GM23248 (cell line): ENCODE measurements at places on chromosomes 7 and 10. TPM values are rescaled to one million over a fixed set of nuclear protein-coding genes. Genes with fewer than 3 reads are reported as not detected.

MLXIPL gene
- not detected in 2 replicates for polyA plus RNA-seq

C7orf57 gene
- not detected in 2 replicates for polyA plus RNA-seq

ACHE gene
- polyA plus RNA-seq, result 0.14 TPM in 1 of 2 replicates, not detected in the other

GRCh38 chr10:110405380-110405779 lies 92.3 kb upstream of the DUSP5 start:
- no peak overlapping the region for H3K4me3 ChIP-seq
- H3K27me3 ChIP-seq, result no peaks in the 10 kb centered on the region
- DNase-seq, result no peak
- H3K4me1 ChIP-seq, result peaks cover 32% of the 10 kb centered on the region

DNA sequence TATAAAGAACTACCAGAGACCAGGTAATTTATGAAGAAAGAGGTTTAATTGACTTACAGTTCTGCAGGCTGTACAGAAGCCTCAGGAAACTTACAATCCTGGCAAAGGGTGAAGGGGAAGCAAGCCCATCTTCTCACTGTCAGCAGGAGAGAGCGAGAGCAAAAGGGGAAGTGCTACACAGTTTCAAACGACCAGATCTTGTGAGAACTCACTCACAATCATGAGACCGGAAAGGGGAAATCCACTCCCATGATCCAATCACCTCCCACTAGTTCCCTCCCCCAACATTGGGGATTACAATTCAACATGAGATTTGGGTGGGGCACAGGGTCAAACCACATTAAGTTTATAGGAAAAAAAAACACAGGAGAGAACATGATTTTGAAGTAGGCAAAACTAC lies 222.1 kb upstream of the SHH start:
- no peak overlapping the region for H3K4me3 ChIP-seq
- H3K4me1 ChIP-seq, result no peaks in the 10 kb centered on the region
- H3K27ac ChIP-seq, result no peak overlapping the region
- DNase-seq, result no peak
- no peaks in the 10 kb centered on the region for H3K27me3 ChIP-seq

DNA sequence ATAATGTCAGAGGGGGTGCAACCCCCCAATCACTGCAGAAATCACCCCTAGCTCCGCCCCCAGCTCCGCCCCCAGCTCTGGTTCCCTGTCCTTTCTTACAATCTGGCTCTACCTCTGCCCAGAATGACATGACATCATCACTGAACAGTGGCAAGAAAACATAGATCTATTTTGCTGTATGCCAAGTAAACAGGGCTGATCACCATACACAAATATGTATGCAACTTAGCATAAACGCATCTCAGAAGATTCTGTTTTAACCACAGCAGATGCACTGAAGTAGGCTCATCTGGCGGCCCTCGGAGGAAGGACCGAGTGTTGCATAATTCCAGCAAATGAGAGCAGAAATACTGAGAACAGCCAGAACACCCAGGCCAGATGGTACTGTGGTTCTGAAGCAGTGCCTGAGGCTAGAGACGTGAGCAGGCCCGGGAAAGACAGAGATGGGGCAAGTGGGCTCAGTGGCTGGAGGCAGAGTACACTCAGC lies 293.3 kb upstream of the KLF14 start:
- peaks cover 34% of the 10 kb centered on the region for H3K4me1 ChIP-seq
- peak overlapping the region; percentile 97 for H3K27ac ChIP-seq
- peak overlapping the region; percentile 47 for H3K4me3 ChIP-seq
- peaks cover 10% of the 10 kb centered on the region; the same call in 1 of the 2 replicates for H3K36me3 ChIP-seq
- peak; percentile 97 for DNase-seq
- no peaks in the 10 kb centered on the region for H3K27me3 ChIP-seq

AGR2 gene
- not detected in 2 replicates for polyA plus RNA-seq

DNA sequence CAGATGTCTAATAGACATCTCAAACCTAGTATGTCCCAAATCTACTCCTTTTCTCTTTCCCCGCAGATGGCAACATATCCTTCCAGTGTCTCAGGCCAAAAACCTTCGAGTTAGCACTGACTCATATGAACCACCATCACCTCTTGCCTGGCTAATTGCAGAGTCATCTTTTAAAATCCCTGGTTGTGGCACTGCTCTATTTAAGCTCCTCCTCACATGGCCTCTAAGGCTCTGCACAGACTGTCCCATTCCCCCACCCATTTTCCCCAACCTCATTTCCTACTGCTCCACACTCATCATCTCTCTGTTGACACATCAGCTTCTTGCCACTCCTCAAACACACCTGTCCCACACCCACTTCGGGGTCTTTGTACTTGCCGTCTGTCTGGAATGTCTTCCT lies 16.8 kb upstream of the HBP1 start:
- H3K4me1 ChIP-seq, result peaks cover 16% of the 10 kb centered on the region
- H3K36me3 ChIP-seq, result no peaks in the 10 kb centered on the region
- H3K27ac ChIP-seq, result no peak overlapping the region
- H3K27me3 ChIP-seq, result no peaks in the 10 kb centered on the region
- peak; percentile 81 for DNase-seq
- no peak overlapping the region for H3K4me3 ChIP-seq

ITGA8 gene
- polyA plus RNA-seq, result 0.23 TPM in 1 of 2 replicates, not detected in the other

- peak overlapping the region; percentile 35; the same call in 1 of the 2 replicates for H3K4me3 ChIP-seq
- H3K27me3 ChIP-seq, result no peaks in the 10 kb centered on the region
- H3K36me3 ChIP-seq, result no peaks in the 10 kb centered on the region
Measured at GRCh38 chr7:92765725-92766124, 70.6 kb downstream of the CDK6 start.

DNA sequence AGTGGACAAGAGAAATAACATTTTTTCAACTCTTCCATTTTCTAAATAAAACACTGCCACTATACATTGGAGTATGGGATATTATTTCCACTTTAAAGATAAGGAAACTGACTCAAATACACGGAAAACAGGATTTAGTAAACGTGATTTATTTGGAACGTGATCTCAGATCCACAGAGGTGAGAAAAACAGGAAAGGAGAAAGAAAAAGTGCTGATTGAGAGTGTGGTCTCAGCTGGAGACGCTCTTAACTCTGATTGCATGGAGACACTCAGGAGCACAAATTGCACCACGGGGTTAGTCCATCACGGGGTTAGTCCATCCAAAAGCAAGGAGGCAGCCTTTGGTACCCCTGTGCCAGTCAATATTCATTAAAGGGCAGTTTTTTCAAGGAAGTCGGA lies 142.5 kb downstream of the GNAT3 start:
- H3K27me3 ChIP-seq, result no peaks in the 10 kb centered on the region
- H3K4me1 ChIP-seq, result peaks cover 6% of the 10 kb centered on the region; the same call in 1 of the 2 replicates
- no peak overlapping the region for H3K27ac ChIP-seq
